ENCODE measurements at places on chromosomes 2 and 18.

- DNase-seq: no peak
Observed at GRCh38 chr2:110680709-110681108, 2.8 kb upstream of the BUB1 start.

DNA sequence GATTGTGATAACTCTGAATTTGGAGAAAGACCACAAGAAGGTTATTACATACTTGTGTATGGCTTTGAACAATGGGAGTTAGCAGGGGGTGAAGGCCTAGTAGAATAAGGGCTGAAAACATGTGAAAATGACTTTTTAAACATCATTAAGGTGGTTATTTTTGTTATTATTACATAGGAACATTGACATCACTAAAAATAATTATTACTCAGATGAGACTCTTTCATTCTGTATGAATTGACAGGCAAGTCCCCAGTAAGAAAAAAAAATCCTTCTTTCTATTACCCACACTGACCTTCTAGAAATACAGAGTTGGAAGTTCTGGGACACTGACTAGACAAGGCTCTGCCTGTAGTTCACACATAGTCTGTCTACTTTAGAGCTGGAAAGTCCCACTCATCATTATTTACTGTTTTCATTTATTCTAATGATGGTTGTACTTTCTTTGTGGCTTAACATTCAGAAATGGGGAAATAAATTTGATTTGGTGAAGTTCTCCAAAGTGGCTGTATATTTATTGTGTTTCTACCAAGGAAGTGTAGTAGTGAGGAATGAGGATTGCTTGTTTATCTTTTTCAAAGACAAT lies 219.6 kb upstream of the EPAS1 start:
- DNase-seq: no peak

DNA sequence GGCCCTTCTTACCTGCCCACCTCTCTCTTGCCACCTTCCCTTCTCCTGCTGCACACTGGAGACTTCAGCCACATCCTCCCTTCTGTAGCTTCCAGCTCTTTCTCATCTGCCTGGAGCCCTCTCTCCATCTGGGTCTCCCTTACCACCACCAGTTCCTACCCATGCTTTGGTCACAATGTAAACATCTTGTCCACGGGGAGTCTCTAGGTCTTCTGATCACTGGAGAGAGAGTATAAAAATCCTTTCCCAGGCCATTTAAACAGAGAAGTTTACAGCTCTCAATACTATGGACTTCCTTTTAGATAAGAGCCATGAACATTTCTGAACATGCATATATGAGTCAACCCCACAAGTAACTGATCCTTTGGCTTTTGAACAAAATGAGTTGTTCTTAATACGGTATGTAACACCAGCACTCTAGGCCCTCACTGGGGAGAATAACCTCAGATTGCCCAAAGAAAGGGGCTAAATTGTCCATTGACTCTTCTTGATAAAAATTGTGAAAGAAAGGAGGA lies 5.8 kb downstream of the ARHGAP25 start:
- DNase-seq: no peak

- DNase-seq: peak; percentile 22
Observed at GRCh38 chr2:224308272-224308911, 93.5 kb downstream of the FAM124B start.

DNA sequence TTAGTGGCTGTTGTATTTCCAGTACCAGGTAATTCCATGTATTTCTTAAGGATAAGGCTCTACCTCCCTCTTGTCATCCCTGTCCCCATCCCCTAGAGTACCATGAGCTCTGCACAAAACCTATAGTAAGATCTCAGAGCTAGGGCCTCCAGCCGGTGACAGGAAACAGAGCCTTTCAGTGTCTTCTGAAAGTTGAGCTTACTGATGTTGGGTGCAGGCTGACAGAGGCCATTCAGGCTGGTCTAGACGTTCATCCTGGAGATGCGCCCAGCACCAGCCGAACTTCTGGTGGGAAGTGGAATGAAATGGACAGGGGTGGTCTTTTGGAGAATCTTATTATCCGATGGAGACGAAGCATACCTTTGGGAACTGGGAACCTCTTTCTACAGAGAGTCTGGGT lies 16.7 kb upstream of the LYPD6B start:
- DNase-seq: peak; percentile 42

DNA sequence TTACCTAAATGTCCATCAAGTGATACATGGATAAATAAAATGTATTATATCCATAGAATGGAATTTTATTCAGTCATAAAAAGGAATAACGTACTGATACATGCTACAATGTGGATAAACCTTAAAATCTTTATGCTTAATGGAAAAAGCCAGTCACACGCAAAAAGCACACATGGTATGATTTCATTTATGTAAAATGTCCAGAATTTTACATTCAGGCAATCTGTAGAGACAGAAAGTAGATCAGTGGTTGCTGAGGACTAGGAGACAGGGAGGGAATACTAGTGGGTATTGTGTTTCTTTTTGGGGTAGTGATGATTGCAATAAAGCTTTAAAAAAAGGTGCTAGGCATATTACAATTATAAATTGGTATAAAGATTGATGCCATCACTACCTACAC lies 30.7 kb upstream of the CD302 start:
- DNase-seq: no peak

GRCh38 chr2:33210626-33211025 lies 263.9 kb downstream of the LTBP1 start:
- DNase-seq: no peak

GRCh38 chr18:48155856-48156255 lies 225.4 kb upstream of the SMAD2 start:
- no peak for DNase-seq

DNA sequence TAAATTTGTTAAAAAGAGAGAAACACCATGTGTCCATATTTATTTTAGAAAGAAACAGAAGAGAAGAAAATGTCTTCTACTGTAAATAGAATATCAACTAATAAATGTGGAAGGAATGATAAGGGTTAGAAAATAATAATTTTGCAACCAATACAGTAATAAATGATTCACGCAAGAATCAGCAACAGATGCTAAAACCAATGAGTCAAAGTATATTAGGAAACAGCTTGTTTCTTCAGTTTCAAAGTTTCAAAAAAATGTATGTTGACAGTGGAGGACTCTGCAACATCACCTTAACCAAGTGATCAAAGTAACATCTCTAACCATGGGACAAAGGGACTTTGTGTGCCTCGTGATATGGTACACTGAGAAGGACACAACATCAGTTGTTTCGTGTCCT lies 147.0 kb downstream of the TWIST2 start:
- no peak for DNase-seq

GRCh38 chr2:74316627-74317295 lies 26.5 kb downstream of the SLC4A5 start:
- no peak for DNase-seq

DNA sequence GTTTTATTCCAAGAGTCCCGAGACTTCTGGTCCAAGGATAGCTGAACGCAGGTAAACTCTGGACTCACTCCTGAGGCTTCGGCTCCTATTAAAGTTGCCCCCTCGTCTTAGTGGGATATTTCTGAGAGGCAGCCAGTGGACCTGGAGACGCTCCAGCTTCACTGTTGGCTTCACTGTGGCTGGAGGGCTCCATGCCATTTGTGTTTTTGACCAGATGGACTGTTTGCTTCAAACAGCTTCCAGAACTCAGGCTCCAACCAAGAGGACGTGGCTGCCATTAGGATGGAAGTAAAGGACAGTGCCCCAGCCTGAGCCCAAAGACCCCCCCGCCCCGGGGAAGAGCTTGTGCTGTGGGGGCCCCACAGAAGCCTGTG lies 94.4 kb upstream of the LDAH start:
- no peak for DNase-seq

DNA sequence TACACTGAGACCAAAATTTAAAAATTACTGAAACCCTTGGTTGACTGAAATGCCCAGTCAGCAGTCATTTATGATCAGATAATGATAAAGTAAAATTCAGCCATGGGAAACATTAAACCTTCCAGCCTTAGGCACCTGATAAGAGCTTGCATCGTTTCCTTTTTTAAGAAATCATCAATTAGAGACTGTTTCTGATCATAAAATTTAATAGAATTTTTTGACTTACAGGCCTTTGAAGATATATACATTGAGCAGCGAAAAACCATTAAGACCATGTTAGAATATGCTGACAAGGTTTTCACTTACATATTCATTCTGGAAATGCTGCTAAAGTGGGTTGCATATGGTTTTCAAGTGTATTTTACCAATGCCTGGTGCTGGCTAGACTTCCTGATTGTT lies 99.6 kb upstream of the CSRNP3 start:
- no peak for DNase-seq

DNA sequence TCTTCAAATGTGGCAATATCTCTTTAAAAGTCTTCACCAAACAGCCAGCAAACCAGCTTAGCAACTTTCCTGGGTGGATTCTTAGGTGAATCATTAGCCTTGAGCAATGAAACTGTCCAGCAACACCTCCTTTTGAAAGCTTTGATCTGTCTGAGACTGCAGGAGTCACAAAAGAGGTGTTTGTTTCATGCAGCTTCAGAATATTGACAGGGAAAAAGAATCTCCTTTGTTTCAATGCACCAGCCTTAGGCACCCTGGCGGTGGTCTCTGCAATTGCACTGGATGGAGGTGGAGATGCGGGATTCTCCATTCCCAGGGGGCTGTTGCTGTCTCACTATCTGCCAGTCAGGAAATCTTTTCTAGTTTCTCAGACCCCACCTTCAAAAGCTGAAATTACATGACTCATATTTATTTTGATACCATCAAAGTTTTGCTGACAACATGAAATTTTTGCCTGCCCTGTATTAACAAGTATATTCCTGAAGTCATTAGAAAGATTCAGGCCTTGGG lies 76.0 kb upstream of the DSG1 start:
- no peak for DNase-seq

- no peak for DNase-seq
Observed at GRCh38 chr18:49863769-49864621, 50.7 kb upstream of the ACAA2 start.

- no peak for DNase-seq
Observed at GRCh38 chr2:134508391-134508790, 210.4 kb downstream of the TMEM163 start.

- no peak for DNase-seq
Observed at GRCh38 chr2:157685572-157685971, 56.9 kb upstream of the ACVR1C start.

DNA sequence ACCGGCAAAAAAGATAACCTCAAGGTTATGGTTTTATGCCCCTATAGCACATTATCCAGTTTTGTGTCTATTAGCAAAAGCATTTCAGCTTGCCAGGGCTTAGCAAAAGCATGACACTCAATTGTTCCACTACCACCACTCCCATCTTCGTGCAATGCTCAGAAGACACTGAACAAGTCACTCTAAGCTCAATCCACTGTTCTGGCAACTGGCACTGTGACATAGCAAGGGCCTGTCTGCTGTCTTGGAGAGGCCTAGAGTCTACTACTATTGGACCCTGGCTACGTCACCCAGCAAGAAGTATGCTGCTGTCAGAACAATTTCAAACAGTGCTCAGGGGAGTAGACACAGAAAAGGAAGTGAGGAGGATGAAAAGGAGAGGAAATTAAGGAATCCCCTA lies 103.5 kb upstream of the PPP1CB start:
- DNase-seq: no peak

- no peak for DNase-seq
Observed at GRCh38 chr2:187055463-187055862, 206.5 kb upstream of the ZSWIM2 start.

DNA sequence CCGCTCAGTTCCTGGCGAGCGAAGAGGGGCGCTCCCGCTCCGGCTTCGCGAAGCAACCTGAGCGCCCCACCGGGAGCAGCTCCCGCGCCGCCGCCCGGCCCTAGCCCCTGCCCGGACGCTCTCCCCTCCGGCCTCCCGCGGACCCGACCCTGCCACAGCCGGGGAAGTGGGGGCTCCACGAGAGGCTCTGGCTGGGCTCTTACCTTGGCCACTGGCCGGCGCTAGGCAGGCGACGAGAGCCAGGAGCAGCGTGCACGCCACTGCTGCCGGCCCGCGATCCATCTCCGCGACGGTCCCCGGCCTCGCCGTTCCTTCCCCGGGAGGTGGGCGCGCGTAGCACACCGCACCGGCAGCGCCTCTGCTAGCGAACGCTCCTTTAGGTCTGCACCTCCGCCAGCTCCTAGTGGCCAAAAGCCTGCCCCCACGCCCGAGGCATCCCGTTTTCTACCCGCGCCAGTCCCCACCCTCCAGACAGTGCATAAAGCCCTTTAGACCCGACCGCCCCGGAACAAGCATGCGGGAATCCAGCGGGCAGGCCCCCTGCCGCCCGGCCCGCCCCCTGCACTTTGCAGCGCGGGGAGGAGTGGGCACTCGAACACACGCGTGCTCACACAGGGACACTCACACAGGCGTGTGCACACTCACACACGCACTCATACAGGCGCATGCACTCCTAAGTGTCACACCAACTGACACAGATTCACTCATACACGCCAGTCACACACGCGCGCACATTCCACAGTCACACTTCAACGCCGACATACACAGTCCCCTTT lies at the start of gene LRP2:
TSS of gene LRP2 (minus strand) at position 417 of the 776 bp plus-strand sequence. CDS start at position 282, 135 bp downstream.
- DNase-seq: no peak

All from GM19239 (cell line).